ENCODE measurements at places on chromosomes 6 and 20.
A peak's percentile ranks its signal among the peaks of the same experiment; 100 is the strongest.

GRCh38 chr20:312067-312466, 13.3 kb upstream of the SOX12 start:
- no peak for DNase-seq

GRCh38 chr6:68159433-68159832, 475.6 kb upstream of the ADGRB3 start:
- DNase-seq = no peak

DNA sequence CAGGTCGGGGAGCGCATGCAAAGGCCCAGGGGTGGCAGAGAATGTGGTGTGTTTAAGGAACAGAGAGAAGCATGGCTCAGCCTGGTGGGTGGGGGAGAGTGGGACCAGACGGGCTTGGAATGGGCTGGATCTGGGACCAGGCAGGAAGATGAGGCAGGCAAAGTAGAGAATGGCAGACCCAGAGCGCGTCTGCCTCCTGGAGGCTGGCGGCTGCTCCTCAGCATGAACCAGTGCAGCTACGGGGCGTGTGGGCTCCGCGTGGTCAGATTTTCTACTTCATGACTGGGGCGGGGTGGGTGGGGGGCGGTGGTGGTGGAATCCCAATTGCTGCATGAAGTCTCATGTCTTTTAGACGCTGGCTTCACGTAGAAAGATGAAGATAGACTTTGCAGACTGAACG, 135.6 kb downstream of the TFAP2C start:
- no peak for DNase-seq

- DNase-seq = peak; percentile 36
Measured at GRCh38 chr6:160950507-160950906, 41.1 kb upstream of the MAP3K4 start.

GRCh38 chr6:71349976-71350615, 61.5 kb downstream of the OGFRL1 start:
- peak; percentile 36 for DNase-seq

- no peak for DNase-seq
Measured at GRCh38 chr6:72863131-72863530, 241.3 kb downstream of the KCNQ5 start.

DNA sequence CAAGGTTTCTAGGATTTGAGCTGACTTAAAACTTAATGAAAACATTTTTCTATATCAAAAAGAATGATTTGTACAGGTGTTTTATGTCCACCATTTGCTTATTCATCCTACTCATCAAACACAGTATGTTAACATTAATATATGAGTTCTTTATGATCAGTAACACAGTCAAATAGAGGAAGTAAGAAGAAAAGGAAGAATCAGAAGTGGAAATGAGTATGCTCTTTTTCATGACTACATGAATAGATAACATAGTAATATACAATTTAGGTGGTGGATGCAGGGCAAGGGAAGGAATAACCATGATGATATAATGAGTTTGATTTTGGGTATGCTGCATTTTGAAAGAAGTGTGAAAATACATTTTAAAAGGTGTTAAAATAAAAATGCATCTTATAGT, 16.5 kb downstream of the KPNA5 start:
- DNase-seq = no peak

- DNase-seq = peak; percentile 5
Measured at GRCh38 chr6:138372711-138373463, 4.8 kb upstream of the SMIM28 start.

DNA sequence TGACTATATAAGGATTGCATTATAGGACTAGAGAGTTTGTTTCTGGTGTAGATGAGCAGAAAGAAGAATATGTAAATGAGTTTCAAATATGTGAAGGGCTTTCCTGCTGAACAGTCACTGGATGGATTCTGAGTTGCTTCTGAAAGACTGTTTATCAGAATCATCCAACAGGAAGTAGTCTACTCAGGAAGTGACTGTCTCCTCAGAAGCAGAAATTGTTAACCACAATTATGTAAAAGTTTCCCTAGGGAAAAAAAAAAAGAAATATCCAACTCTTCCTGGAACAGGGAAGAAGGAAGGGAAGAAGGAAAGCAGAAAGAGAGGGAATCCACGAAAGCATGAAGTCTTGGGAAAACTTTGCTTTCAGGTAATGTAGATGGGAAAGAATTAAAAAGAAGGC, 138.9 kb downstream of the TENT5A start:
- DNase-seq = peak; percentile 50

DNA sequence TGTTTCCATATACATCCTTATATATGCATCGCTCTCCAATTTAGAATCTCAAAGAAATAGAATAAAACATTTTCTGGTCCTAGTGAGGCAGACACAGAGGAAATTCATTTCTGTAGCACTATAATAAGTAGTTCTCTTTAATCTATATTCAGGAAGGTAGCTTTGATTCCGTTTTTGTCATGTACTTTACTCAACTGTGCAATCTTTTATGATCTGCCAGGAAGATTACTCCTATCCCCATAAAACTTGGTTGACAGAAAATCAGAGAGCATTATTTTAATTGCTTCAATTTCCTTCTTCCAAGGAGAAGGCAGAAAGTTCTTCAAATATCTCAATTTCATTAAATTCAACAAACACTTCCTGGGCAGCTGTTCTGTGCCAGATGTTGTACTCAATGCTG, 10.6 kb upstream of the CLIC5 start:
- DNase-seq = no peak

DNA sequence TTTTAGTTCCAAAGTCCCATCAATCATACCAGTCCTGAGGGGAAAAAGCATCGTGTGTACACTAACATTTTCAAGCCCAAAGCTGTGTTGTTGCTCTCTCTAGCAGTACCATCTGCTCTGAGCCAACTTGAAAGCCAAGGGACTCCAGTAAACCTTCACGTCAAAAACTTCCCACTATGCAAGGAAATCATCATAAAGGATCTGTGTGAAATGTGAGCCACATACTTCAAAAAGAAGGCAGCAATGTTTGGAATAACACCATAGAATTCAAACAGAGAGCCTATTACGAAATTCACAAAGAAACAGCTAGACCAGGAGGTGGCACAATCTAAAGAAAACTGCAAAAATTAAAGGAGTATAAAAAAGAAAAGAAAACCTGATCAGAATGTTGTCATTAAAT, 399.8 kb upstream of the EPHA7 start:
- no peak for DNase-seq

GRCh38 chr20:168876-169275, 11.6 kb downstream of the DEFB127 start:
- DNase-seq = no peak

DNA sequence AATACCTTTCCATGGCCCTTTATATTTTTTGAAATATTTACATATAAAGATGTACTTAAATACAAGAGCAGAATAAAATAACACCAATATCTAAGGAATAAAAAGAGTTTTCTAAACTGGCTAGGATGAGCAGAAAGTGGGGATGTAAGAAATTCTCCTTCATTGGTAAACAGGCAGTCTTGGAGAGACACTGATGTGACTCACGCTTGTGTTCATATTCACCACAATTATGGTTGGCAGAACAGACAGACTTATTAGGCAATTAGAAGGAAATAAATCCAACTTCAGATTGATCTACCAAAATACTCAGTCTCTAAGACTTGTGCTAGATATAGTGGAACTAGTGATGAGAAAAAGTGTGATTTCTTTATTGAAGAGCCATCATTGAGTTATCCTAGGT, 463.7 kb downstream of the CDC5L start:
- DNase-seq = peak; percentile 56
